ENCODE measurements at places on chromosomes 4 and X. TPM values are rescaled to one million over a fixed set of nuclear protein-coding genes. Genes with fewer than 3 reads are reported as not detected.
A peak's percentile ranks its signal among the peaks of the same experiment; 100 is the strongest.

MAML3 gene
- total RNA-seq = 7.2 TPM

PPP1R2C gene
- total RNA-seq = not detected

MAGEA3 gene
- not detected for total RNA-seq

SPANXD gene
- not detected for total RNA-seq

GPR34 gene
- not detected for total RNA-seq

PCDH7 gene
- total RNA-seq = 72.3 TPM

SYP gene
- 1.4 TPM for total RNA-seq

XAGE1A gene
- total RNA-seq = not detected

TCEAL4 gene
- total RNA-seq = 91.5 TPM

TRAM1L1 gene
- 4.1 TPM for total RNA-seq

MSANTD1 gene
- 0.55 TPM for total RNA-seq

DNA sequence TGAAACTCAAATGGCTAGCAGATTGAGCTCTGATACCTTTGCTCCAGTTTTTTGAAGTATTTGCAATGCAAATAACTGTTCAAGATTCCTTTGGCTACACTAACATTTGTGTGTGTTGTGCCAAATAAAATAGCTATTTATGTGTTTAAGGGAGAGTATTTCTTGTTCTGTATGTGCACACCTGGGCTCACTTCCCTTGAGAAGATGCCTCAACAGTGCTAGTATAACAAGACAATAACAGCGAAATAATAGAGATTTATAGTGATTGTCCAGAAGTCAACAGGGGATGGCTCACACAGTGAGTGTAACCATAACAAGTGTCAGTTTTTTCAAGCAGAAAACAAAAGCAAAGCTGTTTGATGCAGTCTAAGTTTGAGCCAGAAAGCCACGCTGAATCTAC lies 460.5 kb downstream of the CENPC start:
- DNase-seq = no peak

DNA sequence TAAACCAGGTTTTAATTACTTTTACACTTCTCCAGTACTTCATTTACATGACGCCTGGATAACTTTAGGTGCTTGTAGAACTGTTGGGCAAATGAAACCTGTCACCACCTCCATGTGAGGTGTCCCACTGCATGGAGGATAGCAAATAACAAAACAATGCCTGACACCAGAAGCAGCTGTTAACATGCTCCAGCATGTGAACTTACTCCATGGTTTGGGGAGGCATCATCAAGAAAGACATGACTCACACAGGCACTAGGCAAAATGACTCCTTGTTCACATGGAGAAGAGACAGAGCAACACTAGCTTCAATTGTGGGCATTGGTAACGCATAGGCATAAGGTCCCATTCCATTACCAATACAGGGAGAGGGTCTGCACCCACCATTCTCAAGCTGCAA lies 198.1 kb upstream of the F9 start:
- DNase-seq = no peak

DNA sequence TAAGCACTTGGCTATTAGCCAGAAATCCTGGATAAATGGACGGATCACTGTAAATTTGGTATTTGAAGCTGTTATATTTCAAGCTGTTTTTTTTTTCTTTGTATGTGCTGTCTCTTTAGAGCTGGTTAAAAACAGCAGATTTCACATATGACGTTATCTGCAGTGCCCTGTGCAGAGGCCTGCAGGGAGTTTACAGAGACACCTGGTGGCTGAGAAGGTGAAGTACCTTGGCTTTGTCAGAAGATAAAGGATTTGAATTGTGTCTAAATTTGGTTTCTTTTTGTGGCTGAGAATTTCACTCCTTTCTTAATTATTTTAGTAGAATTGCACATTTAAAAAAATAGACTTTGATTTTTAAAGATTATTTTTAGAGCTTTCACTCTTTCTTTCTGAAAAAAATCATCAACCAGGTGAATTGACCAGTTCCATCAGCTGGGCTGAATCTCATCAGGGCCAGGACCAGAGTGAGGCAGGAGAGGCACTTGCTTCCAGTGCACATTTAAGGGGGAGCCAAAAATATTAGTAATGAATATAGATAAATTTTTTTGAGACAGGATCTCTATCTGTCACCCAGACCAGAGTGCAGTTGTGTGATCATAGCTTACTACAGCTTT lies 9.6 kb upstream of the CHRNA9 start:
- no peak for DNase-seq

DNA sequence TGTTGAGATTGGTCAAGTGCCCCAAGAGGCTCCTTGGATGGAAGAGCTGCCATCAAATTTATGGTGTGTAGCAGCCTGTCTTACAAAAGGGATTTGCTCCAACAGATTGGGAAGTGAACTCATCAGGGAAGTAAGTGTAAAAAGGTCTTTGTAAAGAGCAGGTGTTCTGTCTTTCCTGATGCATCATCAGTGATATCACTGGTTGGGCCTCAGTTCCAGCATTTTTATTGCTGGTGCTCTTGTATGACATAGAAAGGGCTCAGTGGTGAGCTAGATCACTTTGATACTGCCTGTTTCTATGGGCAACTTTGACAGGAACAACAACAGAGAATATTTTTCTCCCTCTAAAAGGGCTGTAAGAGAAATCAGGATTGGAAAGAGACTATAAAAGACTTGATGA lies 8.7 kb upstream of the GABRE start:
- DNase-seq = no peak

DNA sequence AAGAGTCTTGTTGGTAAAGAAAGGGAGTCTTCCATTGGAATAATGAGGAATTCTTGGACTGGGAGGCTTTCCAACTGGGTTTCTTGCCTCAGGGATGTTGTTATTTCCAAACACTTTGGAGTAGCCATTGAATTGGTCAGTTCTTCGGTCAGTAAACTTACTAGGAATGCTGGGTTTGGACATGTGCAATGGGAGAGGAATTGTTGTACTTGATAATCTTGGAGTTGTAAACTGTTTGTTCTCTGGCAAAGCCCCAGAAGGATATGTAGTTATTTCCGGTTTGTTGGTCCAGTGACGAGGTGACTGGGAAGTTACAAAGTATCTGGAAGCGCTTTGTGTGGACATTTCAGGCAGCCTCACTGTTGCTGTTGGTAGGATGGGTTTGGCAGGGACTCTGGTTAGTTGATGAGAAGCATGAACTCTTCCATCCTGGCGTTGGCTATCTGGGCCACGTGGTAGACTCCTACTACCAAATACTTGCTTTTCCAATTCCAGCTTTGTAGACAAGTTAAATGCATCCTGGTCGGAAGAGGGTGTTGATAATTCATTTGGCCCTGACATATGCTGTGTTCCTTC lies 25.9 kb downstream of the MXRA5 start:
- DNase-seq = no peak

DNA sequence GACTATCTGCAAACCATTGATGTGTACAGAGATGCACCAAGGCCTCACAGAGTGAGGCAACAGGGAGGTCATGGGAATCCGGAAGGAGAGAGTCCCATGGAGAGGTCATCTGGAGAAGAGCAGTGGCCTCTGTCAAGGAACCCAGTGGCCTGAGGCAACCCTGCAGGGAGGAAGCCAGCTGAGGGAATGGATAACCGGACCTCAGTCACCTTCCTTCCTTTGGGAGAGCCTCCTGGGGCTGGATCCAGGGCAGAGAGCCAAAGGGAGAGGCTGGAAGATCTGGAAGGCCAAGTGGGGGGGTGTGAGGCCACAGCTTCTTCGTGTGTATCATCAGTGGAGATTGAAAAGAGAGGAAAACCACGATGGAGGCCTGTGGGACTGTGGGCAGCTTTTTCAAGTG lies 24.3 kb upstream of the CD38 start:
- DNase-seq = no peak

- no peak for DNase-seq
These were observed 623.8 kb upstream of the DIPK2B start for GRCh38 chrX:45824471-45824870.

- no peak for DNase-seq
These were observed 50.2 kb upstream of the BCOR start for GRCh38 chrX:40147971-40148370.

- no peak for DNase-seq
These were observed 30.5 kb upstream of the ENPP6 start for GRCh38 chr4:184248216-184248615.

DNA sequence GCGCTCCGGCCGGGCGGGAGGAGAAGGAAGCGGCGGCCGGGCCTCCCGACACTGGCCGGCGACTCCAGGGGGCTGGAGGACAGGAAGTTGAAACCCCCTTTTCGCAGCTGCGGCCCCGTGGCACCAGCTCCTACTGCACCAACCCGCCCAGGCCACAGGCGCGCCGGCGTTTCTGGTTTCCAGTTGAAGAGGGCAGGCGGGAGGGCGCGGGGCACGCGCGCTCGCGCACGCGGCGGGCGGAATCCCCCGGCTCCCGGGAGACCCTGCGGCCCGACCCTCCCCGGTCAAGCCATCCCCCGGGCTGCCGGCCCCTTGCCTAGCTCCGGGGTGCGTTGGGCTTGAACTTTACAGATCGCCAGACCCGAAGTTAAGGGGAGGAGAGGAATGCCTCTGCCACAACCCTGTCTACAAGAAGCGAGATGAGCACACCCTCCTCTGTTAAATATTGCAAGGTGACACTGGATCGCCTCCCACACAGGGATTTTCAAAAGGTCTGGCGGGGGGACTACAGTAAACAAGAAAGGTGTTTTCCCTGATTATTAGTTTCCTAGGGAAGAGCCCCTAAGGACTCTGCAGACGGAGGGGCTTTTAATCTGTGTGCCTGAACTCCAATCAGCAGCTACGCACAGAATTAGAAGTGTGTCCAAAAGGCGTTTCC lies 1.4 kb downstream of the ELOVL6 start:
- no peak for DNase-seq

- DNase-seq = peak; percentile 70
These were observed 63.7 kb downstream of the ZFYVE28 start for GRCh38 chr4:2354760-2355159.

- no peak for DNase-seq
These were observed 140.0 kb downstream of the GASK1B start for GRCh38 chr4:158032733-158033415.

GRCh38 chr4:18103876-18104605 lies 82.5 kb upstream of the LCORL start:
- no peak for DNase-seq

DNA sequence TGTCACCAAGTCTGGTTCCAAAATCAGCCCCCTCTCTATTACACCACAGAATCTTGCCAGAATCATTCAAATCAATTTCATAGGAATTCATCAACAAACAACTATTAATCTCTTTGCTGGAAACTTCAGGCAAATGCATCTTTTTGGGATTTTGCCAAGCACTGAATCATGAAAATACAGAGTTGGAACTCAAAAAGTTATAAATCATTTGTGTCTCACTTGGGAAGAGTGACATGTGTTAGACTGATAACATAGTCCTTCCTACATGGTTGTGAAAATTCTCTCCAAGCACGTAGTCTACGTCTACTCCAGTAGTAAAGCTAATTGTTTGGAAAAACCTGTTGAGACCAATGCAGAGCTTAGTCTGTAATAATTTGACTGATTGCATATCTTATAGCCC lies 19.0 kb downstream of the CXCL8 start:
- no peak for DNase-seq

DNA sequence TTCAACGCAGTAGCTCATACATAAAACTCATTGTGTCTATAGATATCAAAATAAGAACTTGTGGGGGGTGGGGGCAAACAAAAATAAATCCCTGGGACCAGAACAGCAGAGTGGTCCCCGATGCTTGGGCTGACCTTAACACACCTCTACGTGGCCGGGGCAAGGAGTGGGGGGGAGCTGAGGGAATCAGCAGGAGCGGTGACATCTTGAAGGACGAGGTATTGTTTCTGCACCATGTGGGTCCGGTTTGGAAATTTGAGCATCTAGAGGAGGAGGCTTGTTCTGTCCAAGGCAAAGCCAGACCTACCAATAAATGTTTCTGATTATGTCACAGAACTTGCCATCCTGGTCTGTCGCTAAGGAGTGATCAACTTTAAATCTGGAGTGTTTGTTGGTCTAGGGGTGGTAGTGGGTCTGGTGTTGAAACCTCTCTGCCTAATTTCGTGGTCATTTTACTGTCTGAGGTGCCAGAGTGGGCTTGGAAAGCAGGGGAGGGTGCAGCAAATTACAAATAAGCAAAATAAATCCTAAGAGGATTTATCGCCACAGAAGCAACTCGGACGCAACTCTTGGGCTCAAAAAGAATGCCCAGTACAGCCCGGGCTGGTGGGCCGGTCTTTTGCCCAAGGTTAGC lies 774 bp upstream of the RAPGEF2 start:
- no peak for DNase-seq

GRCh38 chrX:44058339-44058738 lies 85.1 kb upstream of the NDP start:
- DNase-seq = no peak

GRCh38 chrX:10217198-10217597 lies 60.4 kb downstream of the CLCN4 start:
- DNase-seq = no peak
